Sigmoid colon (tissue), 7 donors: ENCODE measurements at places on chromosomes 2 and 18.

- DNase-seq = no peak
- H3K27ac ChIP-seq = no peak overlapping the region
- H3K4me1 ChIP-seq = no peaks in the 10 kb centered on the region
- no peak overlapping the region for H3K4me3 ChIP-seq
- H3K36me3 ChIP-seq = no peaks in the 10 kb centered on the region
- no peaks in the 10 kb centered on the region for H3K27me3 ChIP-seq
Observed at GRCh38 chr2:150963336-150963735, 298.3 kb downstream of the RBM43 start.

- no peaks in the 10 kb centered on the region for H3K4me1 ChIP-seq
- H3K36me3 ChIP-seq = no peaks in the 10 kb centered on the region
- no peak for DNase-seq
- no peak overlapping the region for H3K27ac ChIP-seq
- no peak overlapping the region for H3K4me3 ChIP-seq
- H3K27me3 ChIP-seq = no peaks in the 10 kb centered on the region
Observed at GRCh38 chr2:167335541-167335992, 447.3 kb downstream of the XIRP2 start.

GRCh38 chr18:65057439-65058083, 693.3 kb upstream of the CDH7 start:
- no peak for DNase-seq
- H3K36me3 ChIP-seq = no peaks in the 10 kb centered on the region

DNA sequence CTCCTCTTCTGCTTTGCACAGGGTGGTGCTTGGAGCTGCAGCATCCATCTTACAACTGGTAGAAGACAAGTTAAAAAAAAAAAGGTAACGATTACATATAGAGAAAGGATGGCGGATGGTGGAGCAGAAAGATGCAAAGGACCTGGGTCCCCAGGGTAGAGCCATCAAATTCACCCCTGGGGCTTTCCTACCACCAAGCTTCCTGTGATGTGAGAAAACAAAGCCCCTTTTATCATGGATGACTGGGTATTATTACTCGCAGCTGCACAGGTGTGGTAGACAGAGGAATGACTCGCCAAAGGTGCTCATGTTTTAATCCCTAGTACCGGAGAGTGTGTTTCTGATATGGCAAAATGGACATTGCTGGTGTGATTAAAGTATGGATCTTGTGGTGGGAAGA, 1.3 kb upstream of the ACOXL start:
- peaks cover 11% of the 10 kb centered on the region for H3K4me1 ChIP-seq
- no peak overlapping the region for H3K4me3 ChIP-seq

DNA sequence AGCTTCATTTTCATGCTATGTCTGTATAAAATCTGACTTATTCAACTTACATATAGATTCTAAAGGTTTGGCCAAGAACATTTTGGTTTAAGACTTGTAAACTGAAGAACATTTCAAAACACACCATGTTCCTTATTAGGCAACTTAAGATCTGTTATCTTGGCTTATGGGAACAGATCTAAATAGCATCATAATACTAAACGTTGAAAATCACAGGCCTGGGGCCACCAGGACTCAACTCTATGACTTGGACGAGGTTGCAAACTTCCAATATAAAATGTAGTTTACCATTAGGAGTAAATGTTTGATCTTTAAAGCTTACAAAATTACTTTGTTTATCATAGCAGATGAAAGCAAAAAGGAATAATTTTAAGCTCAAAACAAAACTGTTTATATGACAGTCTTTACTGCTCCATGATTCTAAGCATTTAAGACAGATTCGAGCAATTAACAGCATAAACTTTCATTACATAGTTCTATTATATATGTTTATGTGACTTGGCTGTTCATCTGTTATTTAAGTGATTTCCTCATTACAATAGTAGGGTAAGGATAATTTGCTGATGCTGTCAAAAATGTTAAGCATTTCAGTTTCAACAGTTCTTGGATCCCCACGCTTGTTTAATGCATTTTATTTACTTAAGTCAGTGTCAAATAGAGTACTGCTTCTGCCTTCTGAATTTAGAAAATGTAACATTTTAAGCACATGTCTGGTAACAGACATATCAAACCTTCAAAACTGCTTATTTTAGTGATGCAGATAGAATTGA, 8.3 kb downstream of the TCF4 start:
- H3K4me3 ChIP-seq = no peak overlapping the region
- no peaks in the 10 kb centered on the region for H3K27me3 ChIP-seq
- DNase-seq = no peak
- H3K27ac ChIP-seq = no peak overlapping the region
- H3K4me1 ChIP-seq = no peaks in the 10 kb centered on the region

GRCh38 chr2:54588244-54588899, 132.2 kb downstream of the SPTBN1 start:
- H3K36me3 ChIP-seq = no peaks in the 10 kb centered on the region
- no peaks in the 10 kb centered on the region for H3K27me3 ChIP-seq
- H3K4me1 ChIP-seq = no peaks in the 10 kb centered on the region
- H3K4me3 ChIP-seq = no peak overlapping the region

DNA sequence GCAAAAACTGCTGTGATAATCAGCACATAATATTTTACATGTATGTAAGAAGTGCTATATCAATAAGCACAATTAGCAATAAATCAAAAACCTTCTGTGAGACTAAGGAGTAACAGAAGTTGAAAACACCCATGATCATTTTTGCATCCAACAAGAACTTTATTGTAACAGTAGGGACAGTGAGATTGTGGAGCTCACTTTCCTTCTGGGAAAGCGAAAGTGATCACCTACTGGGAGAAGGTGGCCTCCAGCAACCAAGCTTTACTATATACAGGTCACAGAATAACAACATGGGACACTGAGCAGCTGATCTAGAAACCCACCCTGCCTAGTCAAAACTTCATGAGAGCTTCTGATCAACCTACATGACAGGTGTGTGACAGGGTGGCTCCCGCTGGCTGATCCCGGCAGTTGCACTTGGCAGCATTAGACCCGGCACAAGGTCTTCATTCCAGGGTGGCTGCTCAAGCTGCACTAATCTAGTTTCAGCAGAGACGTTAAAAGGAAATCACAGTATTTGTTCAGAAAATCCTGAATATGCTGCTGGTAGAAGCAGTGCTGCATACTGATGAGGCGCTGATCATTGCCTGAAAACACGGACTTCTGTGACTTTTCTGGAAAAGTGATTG, 63.5 kb upstream of the ARL5A start:
- DNase-seq = no peak
- no peaks in the 10 kb centered on the region for H3K4me1 ChIP-seq
- no peaks in the 10 kb centered on the region for H3K36me3 ChIP-seq
- H3K27me3 ChIP-seq = no peaks in the 10 kb centered on the region

- H3K36me3 ChIP-seq = no peaks in the 10 kb centered on the region
- no peak overlapping the region for H3K27ac ChIP-seq
- no peaks in the 10 kb centered on the region for H3K4me1 ChIP-seq
- DNase-seq = no peak
- H3K4me3 ChIP-seq = no peak overlapping the region
- H3K27me3 ChIP-seq = no peaks in the 10 kb centered on the region
Observed at GRCh38 chr18:75377258-75377657, 50.2 kb downstream of the SMIM21 start.

GRCh38 chr2:58875436-58875835, 634.3 kb upstream of the FANCL start:
- no peaks in the 10 kb centered on the region for H3K4me1 ChIP-seq
- H3K27ac ChIP-seq = no peak overlapping the region
- no peaks in the 10 kb centered on the region for H3K36me3 ChIP-seq
- H3K4me3 ChIP-seq = no peak overlapping the region

- no peak overlapping the region for H3K4me3 ChIP-seq
- no peaks in the 10 kb centered on the region for H3K4me1 ChIP-seq
- no peaks in the 10 kb centered on the region for H3K36me3 ChIP-seq
- no peak overlapping the region for H3K27ac ChIP-seq
- no peaks in the 10 kb centered on the region for H3K27me3 ChIP-seq
- no peak for DNase-seq
Observed at GRCh38 chr2:170703776-170704476, 11.2 kb upstream of the SP5 start.

DNA sequence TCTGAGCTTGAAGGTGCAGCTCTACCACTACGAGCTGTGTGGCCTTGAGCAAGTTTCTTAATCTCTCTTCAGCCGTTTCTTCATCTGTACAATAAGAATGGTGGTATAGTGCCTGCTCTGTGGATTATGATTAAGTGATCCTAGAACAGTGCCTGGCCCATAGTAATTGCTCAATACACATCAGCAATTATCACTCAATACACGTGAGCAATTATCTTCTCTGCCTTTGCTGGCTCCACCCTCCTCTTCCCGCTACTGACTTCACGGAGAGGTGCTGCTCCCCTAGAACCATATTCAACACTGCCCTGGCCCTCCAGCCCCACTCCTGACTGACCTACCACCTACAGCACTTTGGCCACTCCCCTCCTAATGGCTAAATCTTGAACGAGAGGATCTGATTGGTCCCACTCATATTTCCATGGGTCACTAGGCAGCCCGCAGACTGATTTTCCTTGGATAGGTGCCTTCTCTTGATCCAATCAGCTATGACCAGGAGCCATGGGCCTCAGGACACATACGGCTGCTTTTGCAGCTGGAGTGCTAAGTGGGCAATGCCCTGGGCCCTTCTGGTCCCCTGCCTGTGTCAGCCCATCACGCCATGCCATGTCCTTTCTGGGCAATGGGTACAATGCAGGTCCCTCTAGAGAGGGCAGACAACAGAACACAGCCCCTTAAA, 77.5 kb downstream of the STPG4 start:
- H3K4me3 ChIP-seq = no peak overlapping the region
- H3K36me3 ChIP-seq = no peaks in the 10 kb centered on the region
- peaks cover 53% of the 10 kb centered on the region for H3K4me1 ChIP-seq
- H3K27ac ChIP-seq = peak overlapping the region; percentile 94
- no peak for DNase-seq

- no peak overlapping the region for H3K4me3 ChIP-seq
- no peaks in the 10 kb centered on the region for H3K4me1 ChIP-seq
- no peak overlapping the region for H3K27ac ChIP-seq
- H3K36me3 ChIP-seq = no peaks in the 10 kb centered on the region
- H3K27me3 ChIP-seq = no peaks in the 10 kb centered on the region
- DNase-seq = no peak
Observed at GRCh38 chr18:34550902-34551301, 159.2 kb upstream of the DTNA start.

DNA sequence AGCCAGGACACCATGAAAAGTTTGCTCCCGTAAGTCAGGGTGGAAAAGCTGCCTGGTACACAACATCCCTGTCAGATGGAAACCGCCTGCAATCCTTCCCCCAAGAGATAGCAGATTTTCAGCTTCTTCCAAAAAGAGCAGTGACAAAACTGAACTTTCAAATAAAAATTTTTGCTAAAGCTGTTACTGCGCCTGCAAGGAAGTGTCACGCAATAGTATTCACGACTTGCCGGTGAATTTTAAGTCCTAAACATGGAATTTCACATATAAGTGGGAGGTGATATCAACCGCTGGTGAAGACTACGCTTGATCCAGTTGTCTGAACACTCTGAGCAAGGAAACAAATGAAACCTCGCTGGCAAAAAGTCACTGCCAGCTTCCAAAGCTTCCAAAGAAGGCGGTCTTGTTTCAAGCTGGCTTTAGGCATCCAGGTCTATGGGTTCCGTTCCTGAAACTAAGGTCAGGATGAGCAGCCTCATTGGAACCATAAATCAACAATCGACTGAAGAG, 2.8 kb downstream of the COL6A3 start:
- H3K27me3 ChIP-seq = no peaks in the 10 kb centered on the region
- peak overlapping the region; percentile 66 for H3K4me3 ChIP-seq
- DNase-seq = peak; percentile 74
- no peaks in the 10 kb centered on the region for H3K36me3 ChIP-seq
- H3K4me1 ChIP-seq = peaks cover 47% of the 10 kb centered on the region

DNA sequence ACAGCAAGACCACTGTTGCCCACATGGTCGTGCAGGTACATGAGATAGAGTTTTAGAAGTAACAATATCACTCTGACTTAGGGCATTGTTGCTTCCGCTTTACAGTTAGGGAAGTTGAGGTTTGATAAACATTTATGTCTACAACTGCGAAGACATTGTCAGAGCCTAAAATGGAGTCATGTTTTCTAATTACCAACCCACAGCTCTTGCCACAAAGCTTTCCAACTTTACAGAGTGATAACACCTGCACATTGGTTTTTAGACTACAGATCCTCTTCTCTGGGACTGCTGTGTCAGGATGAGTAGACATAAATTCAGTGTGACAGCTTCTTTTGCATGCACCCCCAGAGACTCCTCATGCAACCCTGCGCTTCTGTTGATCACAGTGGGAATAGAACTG, 119.0 kb downstream of the FEZ2 start:
- no peak overlapping the region for H3K4me3 ChIP-seq
- no peak for DNase-seq
- H3K27me3 ChIP-seq = no peaks in the 10 kb centered on the region
- peak overlapping the region; percentile 65 for H3K27ac ChIP-seq

GRCh38 chr2:55896633-55897032, 26.9 kb downstream of the EFEMP1 start:
- H3K4me3 ChIP-seq = no peak overlapping the region
- no peaks in the 10 kb centered on the region for H3K27me3 ChIP-seq
- H3K36me3 ChIP-seq = no peaks in the 10 kb centered on the region
- no peak overlapping the region for H3K27ac ChIP-seq

GRCh38 chr18:46152436-46152807, 48.2 kb downstream of the HAUS1 start:
- DNase-seq = no peak
- no peak overlapping the region for H3K27ac ChIP-seq
- H3K4me1 ChIP-seq = no peaks in the 10 kb centered on the region
- H3K4me3 ChIP-seq = no peak overlapping the region
- H3K27me3 ChIP-seq = no peaks in the 10 kb centered on the region
